ENCODE measurements at places on chromosomes 6 and 20. TPM values are rescaled to one million over a fixed set of nuclear protein-coding genes. Genes with fewer than 3 reads are reported as not detected.

The TRAPPC3L gene
- not detected for total RNA-seq

The C20orf144 gene
- not detected for total RNA-seq

The NT5E gene
- total RNA-seq: 143 TPM

The PAK5 gene
- total RNA-seq: not detected

The PHACTR3 gene
- not detected for total RNA-seq

The HLA-DMB gene
- 26.8 TPM for total RNA-seq

The ACSS1 gene
- 19.5 TPM for total RNA-seq

The PM20D2 gene
- total RNA-seq: 8.8 TPM

The SNPH gene
- total RNA-seq: 10.4 TPM

The SYCP2L gene
- 0.32 TPM for total RNA-seq

The MAS1 gene
- not detected for total RNA-seq

The APOM gene
- not detected for total RNA-seq

The SOX4 gene
- 10.4 TPM for total RNA-seq

The ADAM33 gene
- 234 TPM for total RNA-seq
